Esophagus squamous epithelium (tissue), 5 donors: ENCODE measurements at places on chromosomes 12 and 14.

- DNase-seq: no peak
Measured at GRCh38 chr14:39868251-39868650, 436.0 kb upstream of the FBXO33 start.

DNA sequence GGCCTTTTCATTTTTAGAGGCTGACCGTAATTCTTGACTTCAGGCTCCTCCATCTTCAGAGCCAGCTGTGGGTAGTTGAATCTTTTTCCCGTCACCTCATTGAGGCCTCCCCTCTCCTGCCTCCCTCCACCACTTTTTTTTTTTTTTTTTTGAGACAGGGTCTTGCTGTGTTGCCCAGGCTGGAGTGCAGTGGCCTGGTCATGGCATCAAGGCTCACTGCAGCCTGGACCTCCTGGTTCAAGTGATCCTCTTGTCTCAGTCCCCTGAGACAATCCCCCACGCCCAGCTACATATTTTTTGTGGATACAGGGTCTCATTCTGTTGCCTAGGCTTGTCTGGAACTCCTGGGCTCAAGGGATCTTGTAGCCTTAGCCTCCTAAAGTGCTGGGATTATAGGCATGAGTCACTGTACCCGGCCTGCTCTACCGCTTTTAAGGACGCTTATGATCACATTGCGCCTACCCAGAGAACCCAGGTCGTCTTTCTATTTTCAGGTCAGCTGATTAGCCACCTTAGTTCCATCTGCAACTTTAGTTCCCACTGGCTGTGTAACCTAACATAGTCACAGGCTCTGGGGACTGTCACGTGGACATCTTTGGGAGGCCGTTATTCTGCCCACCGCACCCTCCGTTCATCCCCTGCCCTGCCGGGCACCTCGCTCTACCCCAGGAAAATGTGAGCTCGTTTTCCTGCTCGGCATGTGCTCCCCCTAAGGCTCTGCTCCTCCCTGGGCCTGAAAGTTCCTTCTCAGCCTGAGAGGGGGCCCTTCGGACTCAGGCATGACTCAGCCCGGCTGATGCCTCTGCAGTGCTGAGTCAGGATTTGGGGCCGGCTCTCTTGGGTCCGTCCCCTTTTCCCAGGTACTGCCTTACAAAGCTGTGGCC is 13.4 kb downstream of the TNFAIP2 start:
- DNase-seq: no peak

GRCh38 chr12:11085419-11085818 is 6.7 kb downstream of the TAS2R43 start:
- no peak for DNase-seq

GRCh38 chr14:100296106-100296651 is 10.1 kb downstream of the SLC25A29 start:
- no peak for DNase-seq

DNA sequence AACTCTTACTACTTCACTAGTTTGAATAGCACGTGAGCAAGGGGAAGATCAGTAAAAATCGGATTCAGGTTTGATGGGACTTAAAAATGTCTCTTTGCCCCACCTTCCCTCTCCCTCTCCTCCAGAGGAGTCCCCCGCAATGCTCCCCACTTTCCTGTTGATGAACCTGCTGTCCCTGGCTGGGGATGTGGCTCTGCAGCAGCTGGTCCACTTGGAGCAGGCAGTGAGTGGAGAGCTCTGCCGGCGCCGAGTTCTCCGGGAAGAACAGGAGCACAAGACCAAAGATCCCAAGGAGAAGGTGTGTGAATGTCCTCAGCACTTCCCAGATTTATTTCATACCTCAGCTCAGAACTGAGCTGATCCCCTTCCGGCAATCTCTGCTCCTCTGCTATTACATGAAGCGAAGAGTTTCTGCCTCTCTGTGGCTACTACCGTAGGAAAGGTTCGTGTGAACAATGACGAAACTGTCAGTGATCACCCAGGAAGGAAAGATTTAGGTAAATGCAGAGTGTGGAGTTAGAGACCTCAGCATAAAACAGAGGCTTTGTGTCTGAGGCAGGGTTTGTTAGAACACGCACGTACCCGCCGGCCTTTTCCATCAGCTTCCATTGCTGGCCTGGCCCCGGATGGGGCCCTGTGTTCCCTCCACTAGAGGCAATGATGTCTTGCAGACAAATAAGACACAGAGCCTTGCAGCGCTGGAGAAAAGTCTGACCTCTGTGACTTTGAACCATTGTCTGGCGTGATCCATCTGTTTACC is 7.4 kb upstream of the GAPDH start:
- no peak for DNase-seq

GRCh38 chr12:131057211-131057721 is 103.6 kb downstream of the ADGRD1 start:
- no peak for DNase-seq

DNA sequence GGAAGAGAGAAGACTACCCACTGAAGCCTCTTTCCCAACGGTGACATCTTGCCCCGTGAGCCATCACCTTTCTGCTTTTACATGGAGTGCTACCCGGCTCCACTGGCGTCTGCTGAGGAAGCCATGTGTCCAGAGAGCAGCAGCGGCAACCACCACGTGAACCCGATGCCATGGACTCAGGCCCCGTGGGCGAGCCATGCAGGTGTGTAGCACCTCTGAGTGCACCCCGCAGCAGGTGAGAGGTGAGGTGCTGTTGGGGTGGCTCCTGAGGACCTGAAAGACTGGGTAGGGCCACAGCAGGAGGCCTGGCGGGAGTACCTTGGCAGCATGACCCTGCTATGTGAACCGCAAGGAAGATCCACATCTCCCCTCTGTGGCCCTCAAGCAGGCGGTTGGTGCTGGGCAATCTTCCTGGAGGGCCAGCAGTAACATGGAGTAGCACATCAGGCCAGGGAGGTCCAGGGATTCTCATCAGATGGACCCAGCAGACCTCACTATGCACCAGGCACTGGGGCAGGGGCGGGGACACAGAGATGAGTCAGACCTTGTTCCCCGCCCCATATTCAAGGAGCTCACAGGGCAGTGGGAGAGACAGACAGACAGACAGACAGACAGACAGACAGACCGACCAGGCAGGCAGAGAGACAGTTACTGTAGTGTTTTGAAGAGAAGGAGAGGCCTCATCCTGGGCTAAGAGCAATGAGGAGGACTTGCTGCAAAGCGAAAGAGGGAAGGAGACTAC is 129.6 kb downstream of the PAPOLA start:
- DNase-seq: no peak

DNA sequence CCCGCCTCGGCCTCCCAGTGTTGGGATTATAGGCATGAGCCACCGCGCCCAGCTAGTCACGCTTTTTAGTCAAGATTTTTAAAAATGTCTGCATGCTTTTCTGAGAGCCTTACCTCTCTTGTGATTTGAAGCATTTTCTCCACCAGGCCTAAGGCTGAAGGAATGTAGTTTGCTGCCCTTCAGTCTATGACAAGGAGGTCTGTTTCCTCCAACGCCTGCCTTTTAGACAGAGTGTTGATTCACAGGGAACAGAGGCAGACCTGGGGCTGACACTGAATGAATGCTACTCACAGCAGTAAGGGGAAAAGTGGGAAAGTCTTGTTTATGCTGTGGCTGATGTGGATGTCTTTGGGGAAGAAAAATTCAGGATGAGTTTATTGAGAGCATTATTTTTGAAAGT is 27.2 kb upstream of the MDM2 start:
- DNase-seq: no peak
